ENCODE measurements at places on chromosomes 11 and 22.

- DNase-seq: no peak
Observed at GRCh38 chr11:19615341-19616183, 97.1 kb upstream of the NAV2 start.

- DNase-seq: peak; percentile 62
Observed at GRCh38 chr22:38017272-38017920, 33.0 kb upstream of the SOX10 start.

GRCh38 chr11:65558002-65558929 is at the start of gene LTBP3:
Gene LTBP3 (minus strand): TSS chr11:65558359. CDS start chr11:65557959, 400 bp downstream.
- DNase-seq: peak; percentile 66

- DNase-seq: no peak
Observed at GRCh38 chr11:73869332-73869949, 7.2 kb downstream of the COA4 start.

DNA sequence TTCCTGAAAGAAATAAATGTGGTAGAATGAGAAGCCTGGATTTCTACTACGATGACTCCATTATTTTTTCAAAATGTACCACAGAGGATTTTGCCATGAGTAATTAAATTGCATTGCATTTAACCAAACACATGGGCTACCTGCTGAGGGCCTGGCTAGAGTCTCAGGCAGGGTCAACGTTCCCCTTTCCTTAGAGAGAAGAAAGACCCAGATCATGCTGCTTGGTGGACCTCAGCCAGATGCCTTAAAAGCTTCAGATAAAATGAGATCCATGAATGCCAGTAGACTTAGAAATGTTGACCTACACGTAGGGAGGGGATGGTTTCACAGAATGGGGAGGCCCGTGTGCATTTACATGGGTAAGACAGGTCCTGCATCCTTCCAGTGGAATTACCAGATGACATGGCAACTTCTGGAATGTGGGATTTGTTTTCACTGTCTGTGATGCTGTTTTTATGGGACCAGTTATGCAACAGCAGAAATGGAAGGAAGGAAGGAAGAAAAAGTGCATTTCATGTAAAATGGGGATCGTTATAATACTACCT is 1069.4 kb downstream of the NTM start:
- no peak for DNase-seq

DNA sequence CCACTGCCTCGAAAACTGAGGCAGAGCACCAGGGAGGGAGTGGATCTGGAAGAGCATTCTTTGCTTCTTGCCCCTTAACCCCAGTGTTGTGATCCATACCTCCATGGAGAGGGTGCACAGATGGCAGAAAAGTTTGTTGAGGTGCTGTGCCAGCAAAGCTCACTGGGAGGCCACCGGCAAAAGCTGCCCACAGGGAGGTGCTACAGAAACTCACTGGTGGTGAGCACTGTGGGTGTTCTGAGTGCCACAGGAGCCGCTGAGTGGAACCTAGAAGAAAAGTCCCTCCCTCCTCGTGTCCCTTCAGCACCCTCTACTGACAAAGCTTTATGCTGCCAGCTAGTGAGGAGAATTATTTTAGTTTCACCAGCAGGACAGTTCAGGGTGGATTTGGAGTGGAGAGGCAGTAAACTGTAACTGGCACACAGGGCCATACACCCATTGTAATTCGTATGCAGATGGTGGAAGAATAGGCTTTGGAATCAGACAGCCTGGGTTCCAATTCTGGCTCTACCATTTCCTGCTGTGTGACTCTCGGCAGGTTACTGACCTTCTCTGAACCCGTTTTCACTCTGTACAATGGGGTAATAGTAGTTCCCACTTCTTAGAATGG is 84.6 kb downstream of the SWAP70 start:
- peak; percentile 88 for DNase-seq

GRCh38 chr11:112797648-112798293 is 163.4 kb upstream of the NCAM1 start:
- DNase-seq: peak; percentile 78

Data from H4 (cell line).